ENCODE measurements at places on chromosomes 7 and 10. TPM values are rescaled to one million over a fixed set of nuclear protein-coding genes. Genes with fewer than 3 reads are reported as not detected.

CALML3 gene
- 501 TPM for total RNA-seq

GNAT3 gene
- not detected for total RNA-seq

OPN4 gene
- total RNA-seq, result not detected

KLF14 gene
- not detected for total RNA-seq

WNT8B gene
- not detected for total RNA-seq

PNLIPRP1 gene
- total RNA-seq, result not detected

LOXL4 gene
- 1.1 TPM for total RNA-seq

SYT15 gene
- 1.4 TPM for total RNA-seq

DNAJB6 gene
- total RNA-seq, result 145 TPM

ARID5B gene
- total RNA-seq, result 23.4 TPM

CHST15 gene
- total RNA-seq, result 6.1 TPM

CFAP58 gene
- 0.12 TPM for total RNA-seq

ZDHHC6 gene
- 19.9 TPM for total RNA-seq

SEMA3C gene
- 9.5 TPM for total RNA-seq

PIP gene
- 0.56 TPM for total RNA-seq

GHRHR gene
- not detected for total RNA-seq

CALCR gene
- not detected for total RNA-seq

All from esophagus mucosa (tissue), 1 donor.